ENCODE measurements at places on chromosomes 2 and 18.

GRCh38 chr2:69770193-69770702 lies 28.3 kb downstream of the ANXA4 start:
- no peak for DNase-seq

DNA sequence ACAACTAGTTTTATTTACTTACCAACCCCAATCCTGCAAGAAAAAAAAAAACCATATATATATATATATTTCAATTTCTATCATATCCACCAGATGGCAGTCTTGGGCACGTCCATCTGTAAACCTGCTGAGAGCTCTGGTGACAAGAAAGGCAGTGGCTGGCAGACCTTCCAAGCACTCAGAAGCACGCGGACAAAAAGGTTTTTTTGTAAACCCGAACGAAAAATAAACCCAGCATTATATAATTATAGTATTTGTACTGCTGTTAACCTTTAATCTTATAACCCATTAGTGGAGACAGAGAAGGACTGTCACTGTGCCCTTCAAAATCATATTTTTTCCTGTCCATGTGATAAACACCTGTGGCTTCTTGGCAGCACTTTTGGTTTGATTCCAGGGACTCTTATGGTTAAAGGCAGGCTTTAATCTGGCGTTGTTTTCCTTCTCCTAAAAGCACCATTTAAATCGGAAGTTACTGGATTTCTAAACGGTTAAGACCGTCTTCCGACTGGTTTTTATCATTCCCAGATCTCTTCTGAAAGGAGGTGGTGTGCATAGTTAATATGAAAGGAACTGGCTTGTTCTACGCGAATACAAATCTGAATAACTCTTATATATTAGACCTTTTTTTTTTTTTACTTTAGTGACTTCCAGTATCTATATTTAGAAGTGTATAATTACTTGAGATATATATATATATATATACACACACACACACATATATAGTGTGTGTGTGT lies 31.0 kb upstream of the SLC3A1 start:
- DNase-seq, result peak; percentile 52

- no peak for DNase-seq
Observed at GRCh38 chr2:41723526-41723925, 324.3 kb upstream of the PKDCC start.

DNA sequence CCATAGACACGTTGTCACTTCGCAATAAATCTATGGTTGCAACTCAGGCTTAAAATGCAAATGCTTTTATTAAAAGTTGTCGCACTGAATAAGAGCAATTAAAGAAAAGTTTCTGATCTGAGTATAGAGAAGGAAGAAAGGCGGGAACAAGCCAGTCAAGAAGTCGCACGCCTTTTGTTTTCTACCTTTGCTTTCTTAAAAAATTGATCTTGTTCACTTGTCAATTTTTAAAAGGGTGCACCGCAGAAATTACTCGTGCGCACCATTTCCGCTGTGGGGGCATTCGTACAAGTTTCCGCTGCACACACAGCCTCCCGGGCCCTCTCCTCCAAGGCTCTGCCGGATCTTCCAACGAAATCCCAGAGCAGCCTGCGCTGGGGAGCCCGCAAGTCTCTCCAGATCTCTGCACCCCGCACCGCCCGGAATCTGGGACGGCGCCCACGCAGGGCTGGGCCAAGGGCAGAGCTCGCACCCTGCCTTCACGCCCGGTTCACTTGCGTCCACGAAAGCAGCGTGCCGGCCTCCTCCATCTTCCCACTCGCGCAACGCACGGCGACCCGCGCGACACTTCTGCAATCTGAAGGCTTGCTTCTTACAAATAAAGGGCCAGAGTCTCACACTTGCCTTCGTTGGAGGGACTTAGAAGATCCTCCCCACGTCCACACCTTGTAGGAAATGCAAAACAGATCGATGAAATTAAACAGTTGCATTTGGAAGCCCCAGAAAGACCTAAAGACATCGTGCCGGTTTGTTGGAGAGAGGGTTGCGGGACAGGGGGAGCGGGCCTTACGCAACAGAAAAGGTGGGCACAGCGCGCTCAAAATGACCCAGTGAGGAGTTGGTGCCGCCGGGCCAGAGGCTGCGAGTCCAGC lies 2.6 kb upstream of the SALL3 start:
- DNase-seq, result no peak

GRCh38 chr2:166671235-166671634 lies 177.2 kb upstream of the SCN7A start:
- DNase-seq, result no peak

DNA sequence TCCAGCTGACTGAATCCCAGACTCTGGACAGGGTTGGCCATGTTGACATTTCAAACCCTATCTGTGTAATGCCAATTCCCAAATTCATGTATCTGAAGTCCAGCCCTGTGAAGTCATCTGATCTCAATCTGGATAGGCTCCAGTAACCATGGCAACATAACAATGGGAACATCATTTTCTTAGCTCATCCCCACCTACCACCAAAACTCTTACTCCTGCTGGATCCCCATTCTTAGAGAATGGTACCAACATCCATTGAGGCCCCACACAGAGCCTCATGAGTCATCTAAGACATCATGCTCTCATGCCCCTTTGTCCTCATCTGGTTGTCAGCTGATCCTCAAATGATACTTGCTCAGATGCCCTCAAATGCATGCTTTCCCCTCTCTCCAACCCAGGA lies 58.9 kb upstream of the TEX51 start:
- DNase-seq, result no peak

GRCh38 chr18:42334931-42335330 lies 379.9 kb downstream of the PIK3C3 start:
- DNase-seq, result no peak

DNA sequence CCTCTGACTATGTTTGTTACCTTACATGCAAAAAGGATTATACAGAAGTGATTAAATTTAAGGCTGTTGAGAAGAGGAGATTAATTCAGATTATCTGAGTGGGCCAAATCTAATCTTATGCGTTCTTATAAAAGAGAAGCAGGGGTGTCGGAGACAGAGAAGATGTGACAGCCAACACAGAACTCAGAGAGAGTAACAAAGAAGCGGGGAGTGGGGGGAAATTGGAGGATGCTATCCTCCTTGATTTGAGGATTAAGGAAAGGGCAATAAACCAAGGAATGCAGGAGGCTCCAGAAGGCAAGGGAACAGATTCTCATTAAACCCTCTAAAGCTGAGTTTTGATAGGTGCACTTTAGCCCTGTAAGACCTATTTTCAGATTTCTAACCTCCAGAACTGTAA lies 291.3 kb upstream of the REG3G start:
- DNase-seq, result no peak

DNA sequence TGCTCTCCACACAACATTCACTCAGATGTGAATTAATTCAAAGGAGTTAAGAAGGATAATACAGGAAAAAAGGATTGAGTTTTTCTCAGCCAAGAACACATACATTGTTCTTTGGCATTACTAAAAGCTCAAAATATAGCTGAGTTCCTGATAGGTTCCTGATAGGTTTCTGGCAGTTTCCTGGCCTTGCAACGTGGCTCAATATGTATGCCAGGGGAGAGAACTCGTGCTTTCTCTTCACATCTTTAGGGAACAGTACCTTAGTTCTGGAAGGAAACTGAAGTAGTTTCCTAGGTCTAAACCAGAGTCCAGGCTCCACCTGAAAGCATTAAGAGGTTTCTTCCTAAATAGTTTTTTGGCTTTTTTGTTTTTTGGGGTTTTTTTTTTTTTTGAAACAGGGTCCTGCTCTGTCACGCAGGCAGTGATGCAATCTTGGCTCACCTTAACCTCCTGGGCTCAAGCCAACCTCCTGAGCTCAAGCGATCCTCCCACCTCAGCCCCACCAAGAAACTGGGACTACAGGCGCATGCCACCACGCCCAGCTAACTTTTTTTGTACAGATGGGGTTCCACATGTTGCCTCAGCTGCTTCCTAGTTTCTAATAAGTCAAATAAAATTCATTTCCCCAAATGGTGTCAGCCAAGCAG lies 42.8 kb downstream of the ESCO1 start:
- DNase-seq, result no peak

GRCh38 chr2:151354807-151355206 lies 2.6 kb upstream of the TNFAIP6 start:
- no peak for DNase-seq

DNA sequence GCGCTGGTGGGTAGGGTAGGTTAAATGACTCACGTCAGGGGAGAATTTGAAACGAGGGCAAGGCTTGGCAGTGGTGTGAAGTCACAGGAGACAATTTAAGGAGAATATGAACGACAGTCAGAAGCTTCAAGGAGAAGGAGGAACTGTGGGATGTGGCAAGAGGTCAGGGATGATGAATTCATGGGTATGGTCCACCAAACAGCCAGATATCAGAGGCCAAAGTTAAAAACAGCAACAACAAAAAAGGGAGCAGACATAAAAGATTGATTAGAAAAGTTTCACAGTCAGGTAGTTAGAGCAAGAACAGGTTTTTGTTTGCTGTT lies 1.4 kb upstream of the ZNF396 start:
- no peak for DNase-seq

GRCh38 chr18:72376256-72376655 lies 167.9 kb downstream of the CBLN2 start:
- DNase-seq, result no peak

- DNase-seq, result no peak
Observed at GRCh38 chr2:102514061-102514785, 41.2 kb downstream of the SLC9A4 start.

- DNase-seq, result no peak
Observed at GRCh38 chr2:67400560-67401485, 3.7 kb downstream of the ETAA1 start.

Data from LNCaP clone FGC (cell line).